ENCODE measurements at places on chromosomes 6 and 20.

DNA sequence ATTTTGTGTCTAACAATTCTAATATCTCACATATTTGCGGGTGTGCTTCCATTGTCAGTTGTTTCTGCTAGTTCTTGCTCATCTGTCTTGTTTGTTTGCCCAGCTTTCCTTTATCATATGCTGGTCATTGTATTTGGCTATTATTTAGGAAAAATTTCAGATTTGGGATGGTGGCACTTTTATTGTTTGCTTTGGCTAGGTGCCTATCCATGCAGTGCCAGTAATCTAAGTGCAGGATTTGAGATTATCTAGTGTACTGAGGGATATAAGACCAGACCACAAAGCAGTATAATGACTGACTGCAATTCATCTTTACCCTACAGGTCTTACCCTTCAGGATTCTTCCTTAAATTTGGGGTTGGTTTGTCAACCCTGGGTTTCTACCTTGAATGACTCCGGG is 63.9 kb downstream of the NINL start:
- no peak for DNase-seq
- H3K27me3 ChIP-seq = no peaks in the 10 kb centered on the region
- no peak overlapping the region for H3K27ac ChIP-seq
- H3K4me1 ChIP-seq = no peaks in the 10 kb centered on the region
- peaks cover 2% of the 10 kb centered on the region for H3K36me3 ChIP-seq
- H3K4me3 ChIP-seq = no peak overlapping the region

GRCh38 chr20:39880890-39881289 is 808.1 kb downstream of the MAFB start:
- no peak overlapping the region for H3K4me3 ChIP-seq
- H3K27ac ChIP-seq = no peak overlapping the region
- H3K4me1 ChIP-seq = no peaks in the 10 kb centered on the region
- DNase-seq = no peak
- H3K36me3 ChIP-seq = no peaks in the 10 kb centered on the region
- no peaks in the 10 kb centered on the region for H3K27me3 ChIP-seq

- no peak for DNase-seq
- H3K4me3 ChIP-seq = no peak overlapping the region
- H3K4me1 ChIP-seq = no peaks in the 10 kb centered on the region
- peaks cover 4% of the 10 kb centered on the region for H3K27me3 ChIP-seq
- no peak overlapping the region for H3K27ac ChIP-seq
- no peaks in the 10 kb centered on the region for H3K36me3 ChIP-seq
Measured at GRCh38 chr6:85795945-85796344, 153.3 kb upstream of the SYNCRIP start.

- H3K4me1 ChIP-seq = no peaks in the 10 kb centered on the region
- no peaks in the 10 kb centered on the region for H3K36me3 ChIP-seq
- peaks cover 7% of the 10 kb centered on the region for H3K27me3 ChIP-seq
- DNase-seq = no peak
- H3K4me3 ChIP-seq = no peak overlapping the region
- no peak overlapping the region for H3K27ac ChIP-seq
Measured at GRCh38 chr6:12298995-12299394, 8.8 kb downstream of the EDN1 start.

DNA sequence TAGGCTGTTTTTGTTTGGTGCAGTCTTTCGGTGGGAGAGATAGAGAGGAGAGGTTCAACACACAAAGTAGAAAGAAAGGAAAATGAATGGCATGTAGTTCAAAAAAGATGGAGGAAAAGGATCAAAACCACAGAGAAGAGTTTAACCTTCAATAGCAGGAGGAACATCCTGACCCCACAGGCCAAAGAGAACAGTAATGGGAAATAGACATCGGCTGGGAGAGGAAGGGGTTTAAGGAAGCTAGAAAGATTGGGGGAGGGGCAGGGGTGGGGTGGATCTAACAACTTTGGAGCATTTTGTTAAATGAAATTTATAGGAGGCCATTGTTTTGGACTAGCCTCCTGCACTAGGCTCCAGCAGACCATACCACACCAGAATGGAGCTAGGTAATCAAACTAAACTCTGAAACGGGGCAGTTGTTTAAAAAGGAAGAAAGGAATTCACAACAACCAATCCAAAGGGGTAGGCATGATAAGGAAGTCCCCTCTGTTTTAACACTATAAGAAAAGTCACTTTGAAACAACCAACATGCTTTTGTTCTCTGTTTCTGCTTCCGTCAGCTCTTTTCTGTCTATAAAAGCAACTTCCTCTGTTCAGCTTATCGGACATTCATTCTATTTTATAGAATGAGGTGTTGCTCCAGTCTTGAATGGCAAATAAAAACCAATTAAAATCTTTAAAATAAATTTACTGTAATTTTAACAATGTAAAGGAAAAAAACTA is 82.6 kb downstream of the EPB41L2 start:
- H3K36me3 ChIP-seq = no peaks in the 10 kb centered on the region
- peaks cover 4% of the 10 kb centered on the region for H3K4me1 ChIP-seq
- DNase-seq = no peak
- H3K27me3 ChIP-seq = no peaks in the 10 kb centered on the region

GRCh38 chr6:33877982-33878535 is 74.3 kb upstream of the MLN start:
- H3K27me3 ChIP-seq = peaks cover 43% of the 10 kb centered on the region
- no peaks in the 10 kb centered on the region for H3K36me3 ChIP-seq
- peak overlapping the region; percentile 21 for H3K27ac ChIP-seq
- no peak for DNase-seq
- no peak overlapping the region for H3K4me3 ChIP-seq
- peaks cover 7% of the 10 kb centered on the region for H3K4me1 ChIP-seq

DNA sequence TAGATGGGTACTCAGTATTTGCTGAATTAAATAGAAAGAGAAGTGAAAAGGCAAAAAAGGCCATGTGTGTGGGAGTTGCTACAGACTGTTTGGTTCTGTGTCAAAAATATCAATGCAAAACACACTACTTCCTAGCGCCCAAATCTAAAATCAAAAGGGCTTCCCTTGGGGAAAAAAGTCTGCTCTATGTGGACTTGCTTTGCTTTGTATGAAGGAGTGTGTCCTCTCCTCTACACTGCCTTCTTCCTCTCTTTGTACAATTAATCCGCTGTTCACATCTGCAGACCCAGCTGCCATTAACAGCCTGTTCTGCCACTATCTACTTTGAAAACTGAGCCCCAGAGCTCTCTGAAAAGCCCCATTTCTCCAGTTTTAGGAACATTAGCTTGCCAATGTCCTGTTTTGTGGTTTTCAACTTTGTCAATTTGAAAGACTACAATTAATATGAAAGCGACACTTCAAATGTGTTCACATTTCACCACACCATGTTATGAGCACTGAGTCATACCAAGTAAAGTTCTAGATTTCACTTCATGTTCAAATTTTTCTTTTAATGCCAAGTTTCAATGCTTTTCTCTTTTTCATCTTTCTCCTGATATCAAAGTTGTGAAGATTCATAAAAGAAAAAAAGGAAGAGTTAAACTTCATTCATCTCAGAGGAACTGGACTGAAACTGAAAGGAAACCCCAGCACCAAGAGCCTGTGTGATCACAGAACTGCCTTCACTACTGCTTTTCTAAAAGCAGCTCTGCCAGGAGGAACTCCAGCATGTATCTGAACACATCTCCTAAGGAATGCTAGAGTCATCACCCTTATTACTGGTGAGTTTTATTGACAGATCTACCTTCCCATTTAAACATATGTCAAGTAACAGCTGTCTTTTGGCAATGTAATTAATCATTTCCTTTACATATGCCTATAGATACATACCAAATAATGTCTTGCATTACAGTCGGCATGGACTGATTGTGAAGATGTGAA is 102.6 kb downstream of the KIF13A start:
- H3K4me3 ChIP-seq = peak overlapping the region; percentile 20
- no peaks in the 10 kb centered on the region for H3K36me3 ChIP-seq
- no peak for DNase-seq
- H3K4me1 ChIP-seq = peaks cover 17% of the 10 kb centered on the region
- H3K27me3 ChIP-seq = peaks cover 9% of the 10 kb centered on the region

All from activated CD8-positive, alpha-beta T cell treated with anti-CD3 and anti-CD28 coated beads, Interleukin-2, amount 10 ng/mL, durations not matched to agents 7 days and 5 days (primary cell).